ENCODE measurements at places on chromosomes 6 and 20. TPM values are rescaled to one million over a fixed set of nuclear protein-coding genes. Genes with fewer than 3 reads are reported as not detected.

The MSH5 gene
- total RNA-seq: 2.6 TPM

The ELOVL2 gene
- total RNA-seq: 2.3 TPM

The COL20A1 gene
- not detected for total RNA-seq

The HFE gene
- total RNA-seq: 8.8 TPM

The OOEP gene
- total RNA-seq: 0.24 TPM

The OR2B6 gene
- total RNA-seq: not detected

The SSTR4 gene
- total RNA-seq: not detected

The TMEM170B gene
- 5.6 TPM for total RNA-seq

The LST1 gene
- 16.0 TPM for total RNA-seq

The PPIL6 gene
- 3.5 TPM for total RNA-seq

Measured in left cardiac atrium (tissue), 4 donors.